ENCODE measurements at places on chromosomes 16 and 17. TPM values are rescaled to one million over a fixed set of nuclear protein-coding genes. Genes with fewer than 3 reads are reported as not detected.
A peak's percentile ranks its signal among the peaks of the same experiment; 100 is the strongest.

C1QL1 gene
- total RNA-seq: 2.0 TPM

GRCh38 chr17:5832886-5833285, 237.3 kb upstream of the WSCD1 start:
- no peak overlapping the region for H3K4me3 ChIP-seq
- H3K36me3 ChIP-seq: no peaks in the 10 kb centered on the region
- peaks cover 9% of the 10 kb centered on the region for H3K4me1 ChIP-seq
- H3K27me3 ChIP-seq: peaks cover 14% of the 10 kb centered on the region

SDK2 gene
- 0.26 TPM for total RNA-seq

- H3K4me1 ChIP-seq: no peaks in the 10 kb centered on the region
- H3K27ac ChIP-seq: no peak overlapping the region
- H3K36me3 ChIP-seq: no peaks in the 10 kb centered on the region
- H3K27me3 ChIP-seq: no peaks in the 10 kb centered on the region
Measured at GRCh38 chr16:76900285-76901263, 290.4 kb upstream of the MON1B start.

GRCh38 chr17:7834542-7834956, 532 bp downstream of the KDM6B start:
- no peaks in the 10 kb centered on the region for H3K36me3 ChIP-seq
- H3K27ac ChIP-seq: peak overlapping the region; percentile 27
- DNase-seq: peak; percentile 37
- H3K4me1 ChIP-seq: peaks cover 41% of the 10 kb centered on the region
- peaks cover 5% of the 10 kb centered on the region for H3K27me3 ChIP-seq

PPP1R1B gene
- not detected for total RNA-seq

Measured in activated T-cell treated with anti-CD3 and anti-CD28 coated beads, Interleukin-2, amount 50 U/mL, for 72 hours (primary cell).